ENCODE measurements at places on chromosomes 7 and 10.

GRCh38 chr7:139902436-139903102 lies 73.5 kb downstream of the TBXAS1 start:
- DNase-seq, result no peak

GRCh38 chr10:116082206-116082605 lies 190.8 kb downstream of the GFRA1 start:
- no peak for DNase-seq

DNA sequence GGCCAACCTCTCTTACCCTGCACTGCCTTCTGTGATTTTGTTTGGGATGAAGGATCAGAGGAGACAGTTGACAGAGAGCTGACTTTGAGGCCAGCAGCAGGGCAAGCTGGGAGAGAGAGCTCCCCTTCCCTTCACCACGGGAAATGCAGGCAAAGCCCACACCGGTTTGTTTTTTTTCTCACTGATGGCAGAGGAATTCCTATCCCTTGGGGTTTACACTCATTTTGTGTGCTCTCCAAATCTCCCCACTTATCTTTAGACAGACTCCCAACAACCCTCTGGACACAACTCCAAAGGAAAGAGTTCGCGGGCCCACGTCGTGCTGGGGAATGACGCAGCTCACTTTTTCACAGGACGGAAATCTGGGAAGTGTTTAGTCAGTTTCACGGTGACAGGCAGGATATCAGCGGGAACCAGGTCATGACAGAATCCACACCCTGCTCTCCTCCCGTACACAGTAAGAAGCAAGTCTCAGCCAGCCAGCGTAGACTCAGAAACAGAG lies 68.3 kb upstream of the FAM171A1 start:
- DNase-seq, result no peak

DNA sequence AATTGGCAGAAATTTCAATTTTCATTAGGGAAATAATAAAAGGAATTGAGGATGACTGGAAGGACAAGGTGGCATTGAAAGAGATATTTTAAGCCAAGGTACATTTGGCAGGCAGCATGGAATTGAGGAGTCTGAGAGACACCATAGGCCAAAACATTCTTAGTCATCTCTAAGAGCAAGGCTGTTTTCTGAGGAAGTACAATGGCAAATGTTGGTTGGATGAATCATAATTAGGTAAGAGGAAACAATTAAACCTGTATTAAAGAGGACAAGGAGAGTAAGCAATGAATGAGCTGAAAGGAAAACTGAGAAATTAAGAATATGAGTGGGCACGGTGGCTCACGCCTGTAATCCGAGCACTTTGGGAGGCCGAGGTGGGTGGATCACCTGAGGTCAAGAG lies 86.3 kb downstream of the MRPL32 start:
- DNase-seq, result no peak

DNA sequence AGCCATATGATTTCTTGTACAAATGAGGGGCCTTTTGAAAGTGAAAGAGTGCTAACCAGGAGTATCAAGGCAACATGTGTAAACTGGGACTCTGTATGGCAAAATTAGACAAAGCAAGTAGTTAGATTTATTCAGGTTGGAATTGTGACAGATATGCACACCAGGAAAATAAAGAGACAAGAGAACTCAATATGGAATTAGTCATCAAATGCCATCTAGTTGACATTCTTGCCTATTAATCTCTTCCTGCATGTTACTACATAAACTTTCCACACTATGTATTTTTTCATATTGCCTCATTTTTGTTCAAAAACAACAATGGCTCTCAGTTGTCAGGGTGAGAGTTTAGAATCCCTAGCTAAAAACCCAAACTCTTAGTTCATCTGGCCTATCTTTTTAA lies 799.0 kb downstream of the NRG3 start:
- no peak for DNase-seq

DNA sequence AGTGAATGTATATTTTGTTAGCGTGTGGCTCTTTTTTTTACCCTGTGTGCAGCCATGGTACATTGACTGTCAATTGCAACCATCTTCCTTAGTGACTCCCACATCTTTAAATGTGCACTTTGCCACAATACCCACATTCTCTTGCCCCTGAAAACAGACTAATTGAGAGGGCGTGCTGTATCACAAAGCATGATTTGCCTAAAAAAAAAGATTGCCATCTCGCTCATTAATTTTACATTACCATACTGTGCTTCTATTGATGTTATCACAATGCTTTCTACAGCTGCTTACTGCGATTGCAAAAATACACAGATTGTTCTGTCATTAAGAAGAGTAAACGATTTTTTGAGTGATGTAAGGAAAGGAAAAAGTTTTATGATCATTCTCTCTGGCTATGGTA lies 613.1 kb upstream of the NRP1 start:
- no peak for DNase-seq

DNA sequence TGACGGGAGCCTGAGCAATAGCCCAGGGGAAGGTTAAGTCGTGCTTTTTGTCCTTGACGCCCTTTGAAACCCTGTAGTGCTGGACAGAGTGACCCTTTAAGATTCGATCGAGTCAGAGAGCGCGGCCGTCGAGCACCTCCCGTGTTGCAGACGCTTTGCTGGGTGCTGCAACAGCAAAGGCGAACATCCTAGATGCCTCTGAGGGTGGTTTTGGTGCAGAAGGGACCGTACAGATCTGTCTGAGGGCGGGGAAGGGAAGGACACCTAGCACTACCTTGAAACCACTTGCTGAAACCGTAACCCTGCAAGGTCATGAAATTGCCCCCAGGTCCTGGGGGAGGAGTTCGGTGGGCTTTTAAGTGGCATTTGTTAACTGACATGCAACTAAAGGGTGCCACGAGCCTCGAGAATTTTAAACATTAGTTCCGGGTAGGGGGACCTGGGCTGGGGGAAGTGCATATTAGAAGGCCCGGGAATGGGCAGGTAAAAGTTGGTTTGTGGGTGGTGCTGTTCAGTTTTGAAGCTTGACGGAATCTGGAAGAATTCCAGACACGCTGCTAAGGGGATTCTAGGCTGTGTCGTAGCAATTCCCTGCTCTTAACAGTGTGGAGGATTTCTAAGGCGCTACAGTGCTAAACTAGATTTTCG lies 786 bp downstream of the ATP5F1C start:
- no peak for DNase-seq

- DNase-seq, result no peak
These were observed 45.6 kb downstream of the PDIA4 start for GRCh38 chr7:148982654-148983199.

Data from stimulated activated CD8-positive, alpha-beta memory T cell treated with anti-CD3 and anti-CD28 coated beads, Interleukin-15, amount 100 ng/mL, for 1 hour (primary cell).